Progenitor cell of endocrine pancreas (in vitro differentiated cells): ENCODE measurements at places on chromosomes 3 and 15.

DNA sequence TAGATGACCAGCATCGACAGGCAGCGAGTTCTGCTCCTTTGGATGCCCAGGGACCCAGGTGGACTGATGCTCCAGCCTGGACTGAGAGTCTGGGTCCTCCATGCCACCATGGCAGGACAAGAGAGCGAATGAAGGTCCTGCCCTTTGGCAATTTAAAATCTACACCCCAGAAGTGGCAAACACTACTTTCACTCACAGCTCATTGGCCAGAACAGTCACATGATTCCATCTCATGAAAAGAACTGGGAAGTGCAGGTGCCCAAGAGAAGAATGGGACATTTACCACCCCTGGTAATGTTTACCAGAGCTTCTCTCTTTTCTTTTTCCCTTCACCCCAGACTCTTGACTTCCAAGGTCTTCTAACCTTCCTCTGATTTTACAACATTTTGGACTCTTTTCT is 87.8 kb upstream of the SLCO3A1 start:
- no peak for DNase-seq

- DNase-seq = no peak
Measured at GRCh38 chr3:182115328-182116015, 403.7 kb downstream of the SOX2 start.

- no peak for DNase-seq
Measured at GRCh38 chr3:172855037-172855436, 104.5 kb downstream of the ECT2 start.

- DNase-seq = no peak
Measured at GRCh38 chr3:1072041-1072440, 20.8 kb upstream of the CNTN6 start.

GRCh38 chr3:165210132-165210531 is 13.9 kb upstream of the SLITRK3 start:
- DNase-seq = no peak

GRCh38 chr3:150080058-150080730 is 109.5 kb upstream of the PFN2 start:
- DNase-seq = no peak

DNA sequence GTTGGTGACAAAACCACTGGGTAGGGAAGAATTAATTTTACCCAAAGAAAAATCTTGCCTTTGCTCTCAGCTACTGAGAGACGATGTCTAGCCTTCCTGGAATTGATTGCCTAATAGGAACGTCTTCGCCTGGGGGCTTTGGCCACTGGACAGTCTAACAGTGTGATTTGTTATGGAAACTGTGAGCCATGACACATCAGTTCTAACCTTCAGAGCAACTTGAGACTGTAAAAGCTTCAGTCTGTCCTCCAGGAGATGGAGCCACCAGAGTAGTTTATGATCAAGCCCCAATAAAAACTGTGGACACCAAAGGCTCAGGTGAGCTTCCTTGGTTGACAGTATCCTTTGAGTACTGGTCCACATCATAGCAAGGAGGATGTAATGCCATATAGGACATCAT is 235.8 kb upstream of the TMCO5A start:
- no peak for DNase-seq

DNA sequence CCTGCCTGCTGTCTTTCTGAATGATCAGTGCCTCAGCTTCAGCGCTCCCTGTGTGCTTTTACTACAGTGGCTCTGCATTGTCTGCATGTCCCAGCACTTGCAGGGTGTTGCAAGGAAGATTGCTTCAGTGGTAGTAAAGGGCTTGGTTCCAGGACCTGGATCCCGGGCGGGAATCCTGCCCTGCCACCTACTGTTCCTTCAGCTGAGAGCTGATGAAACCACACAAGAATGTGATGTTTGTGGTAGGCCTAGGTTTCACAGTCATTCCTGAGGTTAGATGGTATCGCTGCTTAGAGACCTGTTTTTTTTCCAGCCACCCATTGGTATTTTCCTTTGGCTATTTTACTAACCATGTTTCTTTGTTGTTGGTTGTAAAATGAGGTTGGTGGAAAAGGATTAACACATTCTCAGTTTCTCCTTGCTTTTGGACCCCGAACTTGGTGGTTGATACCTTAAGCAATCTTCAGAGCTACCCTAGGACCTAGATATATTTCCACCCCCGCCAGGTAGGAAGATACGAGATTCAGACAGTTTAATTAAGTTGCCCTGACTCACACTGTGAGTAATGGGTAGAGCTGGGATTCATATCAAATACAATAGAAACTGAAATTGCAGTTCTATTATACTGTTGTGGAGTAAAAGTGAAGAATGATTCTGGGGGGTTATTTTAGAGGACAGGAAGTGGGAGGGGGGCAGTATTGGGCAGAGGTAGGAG is 11.4 kb downstream of the GPR87 start:
- peak; percentile 13 for DNase-seq

DNA sequence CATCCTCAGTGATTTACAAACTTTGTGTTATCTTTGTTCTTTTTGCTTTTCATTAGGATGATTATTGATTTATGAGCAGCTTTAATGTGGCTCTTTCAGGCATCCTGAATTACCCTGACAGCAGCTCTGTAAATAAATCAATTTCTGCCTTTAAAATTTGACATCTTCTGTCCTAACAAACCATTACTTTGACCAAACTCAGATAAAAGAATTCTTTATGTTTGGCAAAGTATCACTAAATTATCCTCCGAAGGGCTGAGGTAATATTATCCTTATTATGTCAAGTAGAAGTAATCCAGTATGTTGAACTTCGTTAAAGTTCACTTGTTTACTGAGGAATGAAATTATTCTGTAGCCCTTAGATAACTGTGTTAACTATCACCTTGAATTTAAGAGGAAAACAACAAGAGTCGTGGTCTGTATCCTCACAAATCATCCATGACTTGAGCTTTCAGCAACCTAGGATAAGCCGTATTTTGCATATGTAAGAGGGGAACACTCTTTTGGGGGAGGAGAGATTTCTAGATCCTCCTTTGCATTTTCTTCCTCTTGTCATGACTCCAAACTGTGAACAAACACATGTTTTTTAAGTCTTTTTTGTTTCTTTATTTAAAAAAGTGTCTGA is 173.2 kb upstream of the STAC start:
- DNase-seq = no peak

DNA sequence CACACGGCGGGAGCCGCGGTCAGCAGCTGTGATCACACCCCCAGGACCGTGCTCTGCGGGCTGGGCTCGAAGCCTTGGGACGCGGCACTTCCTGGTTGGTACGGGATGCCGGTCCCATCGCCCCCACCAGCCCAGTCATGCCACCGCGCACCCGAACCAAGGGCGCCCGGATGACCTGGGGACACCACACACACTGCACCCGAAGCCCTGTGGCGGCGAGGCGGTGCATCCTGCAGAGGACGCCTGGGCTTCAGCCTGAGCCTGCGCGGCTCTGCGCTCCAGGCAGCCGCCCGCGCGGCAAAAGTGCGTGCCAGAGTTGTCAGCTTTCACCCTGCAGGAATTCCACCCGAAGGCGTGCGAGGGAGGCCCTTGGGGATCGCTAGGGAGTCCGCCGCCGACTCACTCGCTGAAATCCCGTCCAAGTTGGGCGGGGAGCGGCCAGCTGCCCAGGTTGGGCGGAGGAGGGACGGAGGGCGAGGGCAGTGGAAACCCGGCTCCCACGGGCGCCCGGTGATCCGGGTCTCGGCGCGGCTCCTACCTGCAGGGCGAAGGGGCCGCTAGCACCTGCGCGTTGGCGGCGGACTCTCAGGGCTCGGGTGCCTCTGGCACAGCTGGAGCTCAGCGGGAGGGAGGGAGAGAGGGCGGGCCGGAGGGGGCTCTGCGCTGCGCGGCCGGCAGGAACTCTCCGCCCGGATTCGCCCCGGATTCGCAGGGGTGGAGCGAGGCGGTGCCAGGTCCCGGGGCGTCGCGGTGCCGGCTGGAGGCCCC is at the start of gene PLD1:
PLD1 (minus strand) TSS at position 623 of the 768 bp plus-strand sequence. CDS start 72,432 bp downstream, outside the sequence.
- DNase-seq = peak; percentile 76

GRCh38 chr15:60480888-60481287 is 1.9 kb upstream of the ICE2 start:
- DNase-seq = no peak

GRCh38 chr3:135803028-135803692 is 162.4 kb upstream of the PPP2R3A start:
- no peak for DNase-seq

DNA sequence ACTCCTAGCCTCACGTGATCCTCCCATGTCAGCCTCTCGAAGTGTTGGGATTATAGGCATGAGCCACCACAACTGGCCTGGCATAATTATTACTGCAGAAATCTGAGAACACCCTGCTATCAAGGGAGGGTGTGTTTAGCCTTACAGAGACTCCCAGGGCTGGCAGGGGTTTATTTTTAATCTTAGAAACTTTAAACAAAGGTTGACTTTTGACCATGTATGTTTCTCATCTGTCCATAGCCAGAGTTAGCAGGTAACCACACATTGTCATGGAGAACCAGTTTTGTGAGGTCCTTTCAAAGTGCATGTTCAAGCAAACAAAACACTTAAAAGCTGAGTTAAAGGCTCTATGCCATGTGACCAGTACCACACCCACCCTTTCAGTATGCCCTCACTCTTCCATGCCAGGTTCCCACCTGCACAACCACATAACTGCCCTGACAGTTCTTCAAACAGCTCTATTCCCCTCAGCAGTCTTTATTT is 11.1 kb downstream of the SIAH2 start:
- no peak for DNase-seq

- DNase-seq = no peak
Measured at GRCh38 chr3:147298511-147298982, 107.8 kb downstream of the ZIC4 start.

- no peak for DNase-seq
Measured at GRCh38 chr15:93073465-93073952, 15.5 kb downstream of the RGMA start.

- DNase-seq = no peak
Measured at GRCh38 chr3:105823149-105823867, 45.5 kb downstream of the CBLB start.

GRCh38 chr15:85365980-85366379 is 14.4 kb upstream of the AKAP13 start:
- no peak for DNase-seq

DNA sequence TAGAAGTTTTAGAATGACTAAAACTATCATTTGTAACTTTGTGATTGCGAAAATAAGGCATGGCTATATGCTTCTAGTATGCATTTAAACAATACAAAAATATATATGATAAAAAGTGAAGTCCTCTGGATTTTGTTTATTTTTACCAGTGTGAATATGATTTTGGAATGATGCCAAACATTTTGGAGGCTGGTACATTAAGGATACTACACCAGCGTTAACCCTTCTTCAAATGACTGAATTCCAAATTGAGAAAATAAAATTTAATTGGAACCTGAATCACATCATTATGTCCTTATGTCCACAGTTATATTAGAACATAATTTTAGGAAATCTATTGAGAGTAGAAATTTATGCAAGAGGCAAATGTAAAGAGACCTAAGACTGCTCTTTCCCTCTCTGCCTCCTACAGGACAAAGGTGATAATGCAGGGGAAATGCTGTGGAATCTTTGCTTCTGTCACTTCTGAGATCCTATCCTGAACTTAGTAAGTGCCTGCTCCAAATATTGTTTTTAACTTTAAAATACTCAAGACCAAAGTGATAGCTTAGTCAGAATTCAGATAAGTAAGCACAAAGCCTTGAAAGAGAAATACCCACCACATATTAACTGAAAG is 121.1 kb upstream of the NANOGP8 start:
- no peak for DNase-seq

GRCh38 chr15:70100474-70101341 is 3.0 kb upstream of the TLE3 start:
- DNase-seq = peak; percentile 50

DNA sequence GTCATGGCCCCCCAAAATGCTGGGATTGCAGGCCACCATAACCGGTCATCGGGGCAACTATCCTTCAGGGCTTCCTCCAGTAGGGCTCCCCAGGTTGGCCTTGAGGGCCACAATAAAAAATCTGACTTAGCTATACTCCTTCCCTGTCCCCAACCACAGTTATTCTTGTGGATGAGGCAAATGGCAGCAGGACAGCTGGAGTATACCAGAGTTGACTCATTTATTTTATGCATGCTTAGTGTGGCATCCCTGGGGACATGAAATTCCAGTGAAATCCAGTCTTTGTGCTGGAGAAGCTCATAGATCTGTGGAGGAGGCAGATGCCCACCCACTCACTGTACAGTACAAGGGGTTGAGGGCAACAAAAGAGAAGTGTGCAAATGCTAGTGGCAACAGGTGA is 109.5 kb downstream of the RORA start:
- DNase-seq = no peak

- DNase-seq = no peak
Measured at GRCh38 chr3:105118905-105119304, 247.8 kb upstream of the ALCAM start.

GRCh38 chr3:142907996-142908395 is 19.1 kb upstream of the PCOLCE2 start:
- no peak for DNase-seq

DNA sequence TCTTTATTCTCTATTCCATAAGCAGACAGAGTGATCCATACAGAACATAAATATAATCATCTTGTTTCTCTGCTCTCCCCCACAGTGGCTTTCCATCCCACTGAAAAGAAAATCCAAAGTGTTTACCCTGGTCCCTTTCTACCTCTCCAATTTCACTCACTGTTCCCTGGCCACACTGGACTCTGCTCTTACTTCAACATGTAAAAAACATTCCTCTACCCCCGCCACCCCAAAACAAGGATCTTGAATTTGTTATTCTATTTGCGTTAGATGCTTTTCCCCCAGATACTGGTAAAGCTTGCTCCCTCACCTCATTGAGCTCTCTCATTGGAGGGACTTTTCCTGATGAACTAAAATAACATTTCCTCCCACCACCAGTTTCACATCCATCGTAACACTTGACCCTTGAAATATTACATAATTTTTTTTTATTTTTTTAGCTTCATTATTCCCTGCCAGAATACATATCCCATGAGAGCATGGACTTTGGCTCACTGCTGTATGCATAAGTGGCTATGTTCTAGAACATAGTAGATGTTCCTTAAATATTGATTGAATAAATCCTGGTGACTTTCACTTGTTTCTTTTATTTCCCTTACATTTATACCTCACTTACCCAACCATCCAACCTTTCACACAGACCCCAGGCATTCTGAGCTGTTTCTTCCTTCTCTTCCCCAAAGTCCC is 162.7 kb upstream of the MEIS2 start:
- DNase-seq = no peak

DNA sequence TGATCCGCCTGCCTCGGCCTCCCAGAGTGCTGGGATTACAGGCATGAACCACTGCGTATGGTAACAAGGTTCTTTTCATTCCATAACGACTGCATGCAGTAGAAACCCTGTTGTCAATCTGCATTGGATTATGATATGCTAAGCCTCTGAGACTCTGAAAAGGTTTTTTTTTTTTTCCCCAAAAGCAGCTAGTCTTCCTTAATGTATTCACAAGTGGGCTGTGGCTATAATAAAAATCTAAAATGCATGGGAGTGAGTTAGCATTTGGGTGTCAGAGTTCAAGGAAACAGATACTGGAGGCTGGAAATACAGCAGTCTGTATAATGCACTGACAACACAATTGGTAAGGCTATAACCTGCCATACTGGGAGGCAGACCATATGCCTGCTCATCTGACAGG is 218.1 kb downstream of the NSUN3 start:
- DNase-seq = no peak
